ENCODE measurements at places on chromosomes 6 and 20.

- no peak for DNase-seq
These were observed 396.9 kb upstream of the ADGRB3 start for GRCh38 chr6:68238097-68238601.

DNA sequence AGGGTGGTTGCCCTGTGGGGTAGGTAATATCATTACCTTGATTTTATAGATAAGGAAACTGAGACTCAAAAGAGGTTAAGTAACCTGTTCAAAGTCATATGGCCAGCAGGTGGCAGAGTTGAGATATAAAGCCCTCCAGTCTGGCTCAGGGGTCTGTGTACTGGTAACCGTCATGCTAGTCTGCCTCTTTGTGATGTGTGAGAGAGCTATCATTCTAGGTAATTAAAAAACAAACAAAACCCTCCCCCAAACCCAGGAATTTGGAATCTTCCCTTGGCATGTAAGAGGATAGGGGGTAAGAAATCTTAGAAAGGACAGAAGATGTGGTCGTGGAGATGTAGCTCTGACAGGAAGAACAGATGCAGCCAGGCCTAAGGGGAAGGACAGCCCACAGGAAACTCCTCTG, 206.0 kb downstream of the CDC5L start:
- DNase-seq, result no peak

DNA sequence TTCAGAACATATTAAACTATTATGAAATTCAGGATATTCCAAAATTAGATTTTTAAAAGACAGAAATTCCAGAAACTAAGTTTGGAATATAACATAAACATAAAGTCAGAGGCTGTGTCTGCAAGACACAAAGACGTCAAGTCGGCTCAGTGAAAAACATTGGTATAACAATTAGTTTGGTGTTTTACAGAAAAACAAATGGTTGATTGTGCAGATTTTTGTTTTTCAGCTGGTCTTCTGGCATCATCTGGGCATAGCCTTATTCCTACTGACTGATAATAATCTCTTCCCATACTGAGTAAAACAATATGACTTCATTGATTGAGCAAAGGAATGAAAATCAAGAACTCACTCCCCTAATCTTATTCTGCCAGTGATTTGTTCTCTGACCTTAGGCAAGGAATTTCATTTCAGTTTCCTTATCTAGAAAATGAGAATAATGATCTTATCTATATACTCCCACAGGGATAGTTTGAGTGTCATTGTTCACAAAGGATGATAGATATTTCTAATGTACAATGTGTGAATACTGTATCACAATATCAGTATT, 84.3 kb downstream of the FRK start:
- DNase-seq, result no peak

- DNase-seq, result no peak
These were observed 202.1 kb upstream of the HEY2 start for GRCh38 chr6:125547381-125547780.

GRCh38 chr6:12585497-12585958, 131.0 kb upstream of the PHACTR1 start:
- peak; percentile 24 for DNase-seq

DNA sequence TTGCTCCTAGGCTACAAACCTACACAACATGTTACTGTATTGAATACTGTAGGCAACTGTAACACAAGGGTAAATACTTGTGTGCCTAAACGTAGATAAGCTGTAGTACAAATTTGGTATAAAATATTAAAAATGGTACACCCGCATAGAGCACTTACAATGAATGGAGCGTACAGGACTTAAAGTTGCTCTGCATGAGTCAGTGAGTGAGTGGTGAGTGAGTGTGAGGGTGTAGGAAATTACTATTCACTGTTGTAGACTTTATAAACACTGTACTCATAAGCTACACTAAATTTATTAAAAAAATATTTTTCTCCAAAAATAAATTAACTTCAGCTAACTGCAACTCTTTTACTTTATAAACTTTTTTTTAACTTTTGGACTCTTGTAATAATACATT, 391.6 kb downstream of the ADGRB3 start:
- DNase-seq, result no peak

- DNase-seq, result no peak
These were observed 15.1 kb upstream of the AFDN start for GRCh38 chr6:167811442-167812087.

DNA sequence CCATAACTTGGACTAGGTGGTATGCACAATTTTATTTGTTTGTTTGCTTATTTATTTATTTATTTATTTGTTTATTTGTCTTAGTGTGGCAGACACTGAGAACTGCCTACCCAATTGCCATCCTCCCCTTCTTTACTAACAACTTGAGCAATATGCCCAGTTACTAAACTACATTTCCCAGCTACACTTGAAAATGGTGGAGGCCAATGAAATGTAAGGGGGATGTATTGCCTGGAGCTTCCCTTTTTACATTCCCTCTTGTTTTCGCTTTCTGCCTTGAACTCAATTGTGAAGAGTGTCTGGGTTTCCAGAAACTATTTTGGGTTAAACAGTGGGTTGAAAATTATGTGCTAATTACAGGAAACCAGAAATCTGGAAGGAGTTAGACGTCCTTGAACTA, 152.7 kb upstream of the FKBP1C start:
- no peak for DNase-seq

DNA sequence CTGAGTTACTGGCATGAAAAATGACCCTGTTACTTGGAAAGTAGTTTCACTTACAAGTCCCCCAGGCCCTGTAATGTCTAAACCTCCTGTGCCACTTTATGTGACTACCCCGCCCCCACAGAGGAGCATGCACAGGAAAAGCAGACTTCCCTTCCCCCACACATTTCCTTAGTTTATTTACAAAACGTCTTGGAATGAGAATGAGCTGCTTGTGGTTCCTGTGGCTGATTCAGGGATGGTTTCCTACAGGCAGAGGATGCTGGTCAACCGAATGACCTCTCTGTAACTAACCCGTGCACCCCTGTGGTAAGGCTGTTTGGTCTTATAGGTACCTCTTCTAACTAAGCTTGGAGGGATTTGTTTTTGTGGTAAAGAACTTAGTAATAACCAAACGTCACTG, 28.5 kb downstream of the RSPO3 start:
- no peak for DNase-seq

- no peak for DNase-seq
These were observed 1614.7 kb downstream of the KHDRBS2 start for GRCh38 chr6:60671369-60671768.

DNA sequence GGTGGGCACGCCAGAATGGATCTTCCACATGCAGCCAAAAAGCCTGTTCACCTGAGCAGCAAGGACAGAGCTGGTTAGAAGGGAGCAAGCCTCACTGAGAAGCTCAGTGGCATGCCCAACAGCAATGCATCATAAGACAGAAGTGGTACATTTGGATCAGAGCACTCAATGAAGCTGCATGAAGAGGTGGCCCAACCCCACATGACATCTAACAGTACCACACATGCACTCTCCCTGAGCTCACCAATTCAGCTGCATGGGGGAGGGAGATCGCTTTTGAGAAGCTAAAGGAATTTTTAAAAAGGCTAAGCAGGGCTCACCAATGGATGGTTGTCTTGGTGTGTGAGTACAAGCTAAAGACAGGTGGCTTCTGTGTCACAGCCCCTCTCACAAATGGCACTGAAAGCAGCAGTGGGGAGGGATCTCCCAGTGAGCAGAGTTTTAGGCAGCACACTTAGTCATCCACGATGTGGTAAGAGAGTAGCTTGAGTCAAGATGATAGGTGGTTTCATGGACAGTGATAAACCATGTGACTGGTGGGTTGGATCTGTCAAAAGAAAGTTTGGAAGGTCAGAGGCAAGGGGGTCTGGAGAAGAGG, 166.6 kb upstream of the TAB2 start:
- no peak for DNase-seq

GRCh38 chr6:75551367-75551952, 50.2 kb upstream of the SENP6 start:
- DNase-seq, result no peak

DNA sequence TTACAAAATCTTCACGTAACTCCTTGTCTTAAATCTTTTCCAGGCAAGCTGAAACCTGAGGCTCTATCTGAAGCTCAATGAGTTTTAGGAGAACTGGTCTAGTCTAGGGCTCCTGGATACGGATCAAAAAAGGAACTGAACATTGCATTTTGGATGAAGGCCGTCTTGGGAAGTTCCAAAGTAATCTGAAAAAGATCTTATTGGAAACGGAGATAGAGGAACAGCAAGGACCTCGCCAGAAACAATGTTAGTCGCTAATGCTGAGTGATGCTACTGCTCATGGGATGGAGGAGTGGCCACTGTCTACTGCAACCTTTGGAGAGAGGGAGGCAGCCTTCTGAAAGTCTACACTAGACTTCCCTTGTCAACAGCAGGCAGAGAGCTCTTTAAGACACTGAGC, 91.4 kb upstream of the ATXN1 start:
- DNase-seq, result no peak

GRCh38 chr6:71454056-71454455, 165.4 kb downstream of the OGFRL1 start:
- DNase-seq, result no peak

DNA sequence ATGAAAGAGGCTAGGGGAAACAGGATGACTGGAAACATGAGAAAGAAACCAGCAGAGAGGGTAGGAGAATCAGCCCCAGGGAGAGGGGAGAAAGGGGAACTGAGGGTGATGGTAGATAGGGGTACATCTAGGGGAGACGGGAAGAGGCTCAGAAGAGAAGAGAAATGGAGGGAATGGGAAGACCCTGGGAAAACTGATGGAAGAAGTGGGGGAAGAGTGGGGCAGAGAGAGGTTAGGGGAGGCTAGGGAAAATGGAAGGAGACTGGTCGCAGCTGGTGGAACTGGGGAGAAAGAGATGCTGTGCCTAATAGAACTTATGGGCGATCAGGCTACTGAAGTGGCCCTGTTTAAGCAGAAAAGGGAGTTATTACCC, 548 bp downstream of the PROCR start:
- no peak for DNase-seq

DNA sequence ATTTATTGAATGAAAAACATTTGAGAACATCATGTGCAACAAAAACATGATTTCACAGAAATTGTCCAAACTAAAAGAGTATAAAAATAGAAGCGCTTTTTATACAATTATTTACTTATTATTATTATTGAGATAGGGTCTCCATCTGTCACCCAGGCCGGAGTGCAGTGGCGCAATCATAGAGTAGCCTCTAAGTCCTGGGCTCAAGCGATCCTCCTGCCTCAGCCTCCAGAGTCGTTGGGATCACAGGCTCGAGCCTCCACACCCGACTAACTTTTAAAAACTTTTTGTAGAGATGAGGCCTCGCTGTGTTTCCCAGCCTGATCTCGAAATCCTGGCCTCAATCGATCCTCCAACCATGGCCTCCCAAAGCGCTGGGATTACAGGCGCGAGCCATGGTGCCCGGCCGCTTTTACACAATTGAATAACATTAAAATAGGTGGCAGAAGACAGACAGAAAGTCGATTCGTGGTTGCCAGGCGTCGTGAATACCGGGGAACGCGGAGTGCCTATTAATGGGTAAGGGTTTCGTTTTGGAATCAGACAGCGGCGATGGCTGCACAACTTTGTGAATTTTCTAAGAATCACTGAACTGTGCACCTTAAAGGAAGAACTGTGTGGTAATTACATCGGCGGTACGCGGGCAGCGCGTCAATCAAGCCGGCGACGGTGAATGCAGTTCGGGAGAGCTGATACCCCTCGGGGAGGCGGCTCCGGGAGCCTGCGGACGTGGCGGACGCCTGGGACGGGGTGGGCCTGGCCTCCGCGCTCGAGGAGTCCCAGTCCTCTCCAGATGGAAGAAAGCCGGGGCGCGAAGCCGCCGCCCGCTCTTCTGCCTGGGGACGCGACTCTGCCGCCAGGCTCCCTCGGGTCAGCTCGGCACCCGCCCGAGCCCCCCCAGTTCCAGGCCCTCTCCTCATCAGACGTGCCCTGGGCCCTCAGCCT, 807 bp downstream of the TBC1D20 start:
- peak; percentile 48 for DNase-seq

DNA sequence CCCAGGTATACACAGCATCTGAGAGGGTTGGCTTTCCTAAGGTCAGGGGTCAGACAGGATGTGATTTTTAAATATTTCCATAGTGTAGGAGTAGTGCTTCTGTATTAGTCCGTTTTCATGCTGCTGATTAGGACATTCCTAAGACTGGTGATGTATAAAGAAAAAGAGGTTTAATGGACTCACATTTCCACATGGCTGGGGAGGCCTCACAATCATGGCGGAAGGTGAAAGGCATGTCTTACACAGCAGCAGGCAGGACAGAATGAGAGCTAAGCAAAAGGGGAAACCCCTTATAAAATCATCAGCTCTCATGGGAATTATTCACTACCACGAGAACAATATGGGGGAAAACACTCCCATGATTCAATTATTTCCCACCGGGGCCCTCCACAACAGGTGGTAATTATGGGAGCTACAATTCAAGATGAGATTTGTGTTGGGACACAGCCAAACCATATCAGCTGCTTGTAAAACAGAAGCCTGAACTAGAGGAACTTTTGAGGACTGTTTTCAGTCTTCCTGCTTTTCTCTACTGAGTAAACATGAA, 91.0 kb upstream of the MEI4 start:
- DNase-seq, result no peak

GRCh38 chr6:164114651-164115050, 700.1 kb downstream of the QKI start:
- no peak for DNase-seq

DNA sequence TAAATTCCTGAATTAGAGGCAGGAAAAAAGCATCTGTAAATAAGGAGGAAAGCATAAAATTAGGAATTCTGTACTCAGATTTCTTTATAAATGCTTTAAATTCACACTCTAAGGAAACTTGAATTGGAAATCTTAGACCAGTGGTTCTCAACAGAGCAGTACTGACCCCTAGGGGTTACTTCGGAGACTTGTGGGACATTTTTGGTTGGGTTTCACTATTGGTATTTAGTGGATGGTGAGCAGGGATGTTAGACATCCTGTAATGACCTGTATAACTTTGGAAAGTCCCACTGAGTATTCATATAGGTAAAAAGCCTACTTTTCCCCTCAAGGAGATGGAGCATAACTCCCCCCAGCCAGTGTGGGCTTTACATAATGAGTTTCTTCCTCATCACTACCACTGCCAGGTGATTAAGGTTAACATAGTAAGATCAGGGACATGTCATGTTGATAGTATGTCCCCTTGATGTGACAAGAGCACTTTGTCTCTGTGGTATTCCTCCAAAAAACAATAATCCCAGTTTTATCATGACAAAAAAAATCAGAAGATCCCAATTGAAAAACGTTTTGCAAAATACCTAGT, 31.0 kb downstream of the GLO1 start:
- no peak for DNase-seq

DNA sequence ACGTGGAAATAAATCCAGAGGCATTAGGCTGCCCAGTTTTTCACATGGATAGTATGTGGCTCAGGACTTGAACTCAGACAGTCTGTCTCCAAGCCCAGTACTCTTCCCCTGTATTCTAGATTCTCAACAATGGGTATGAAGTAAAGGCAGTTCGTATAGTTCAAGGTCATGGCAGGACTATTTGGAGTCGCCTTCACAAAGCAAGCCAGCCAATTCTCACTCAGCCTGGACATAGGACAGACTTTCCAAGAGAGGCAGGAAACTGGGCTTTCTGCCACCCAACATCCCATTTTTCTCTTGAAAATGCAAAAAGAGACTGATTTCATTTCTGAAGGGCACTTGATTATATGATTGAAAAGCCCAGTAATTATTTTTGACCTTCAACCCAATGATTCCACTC, 111.0 kb downstream of the EDN1 start:
- DNase-seq, result no peak
